Hematopoietic multipotent progenitor cell treated with erythropoietin and hydrocortisone succinate and interleukin-3 and kit ligand, for 17 days (in vitro differentiated cells): ENCODE measurements at places on chromosomes 2 and 18.

DNA sequence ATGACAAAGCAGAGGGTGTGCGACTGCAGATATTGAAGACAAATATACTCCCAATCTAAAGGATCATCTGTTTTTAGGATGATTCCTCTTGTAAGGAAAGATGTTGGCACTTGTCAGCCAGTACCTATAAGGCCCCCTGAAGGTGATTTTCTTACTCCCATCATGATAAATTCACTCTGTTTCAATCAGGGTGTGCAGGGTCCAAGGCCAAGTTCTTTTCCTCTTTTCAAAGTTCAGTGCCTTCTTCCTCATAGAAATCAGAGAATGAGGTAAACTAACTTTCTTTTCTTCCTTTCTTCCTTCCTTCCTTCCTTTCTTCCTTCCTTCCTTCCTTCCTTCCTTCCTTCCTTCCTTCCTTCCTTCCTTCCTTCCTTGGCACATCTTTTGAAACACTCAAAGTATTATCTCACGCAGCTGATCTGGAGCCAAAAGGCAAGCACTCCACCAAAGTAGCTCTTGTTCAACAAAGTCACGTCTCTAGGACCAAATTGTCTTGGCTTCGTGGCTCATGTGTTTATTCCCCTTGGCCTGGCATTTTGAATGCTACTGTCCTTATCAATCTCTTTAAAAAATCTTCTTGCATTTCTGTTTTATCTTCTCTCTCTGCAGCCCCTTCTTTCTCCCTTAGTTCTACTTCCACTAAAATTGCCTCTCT is 87.7 kb downstream of the DCC start:
- DNase-seq = no peak

DNA sequence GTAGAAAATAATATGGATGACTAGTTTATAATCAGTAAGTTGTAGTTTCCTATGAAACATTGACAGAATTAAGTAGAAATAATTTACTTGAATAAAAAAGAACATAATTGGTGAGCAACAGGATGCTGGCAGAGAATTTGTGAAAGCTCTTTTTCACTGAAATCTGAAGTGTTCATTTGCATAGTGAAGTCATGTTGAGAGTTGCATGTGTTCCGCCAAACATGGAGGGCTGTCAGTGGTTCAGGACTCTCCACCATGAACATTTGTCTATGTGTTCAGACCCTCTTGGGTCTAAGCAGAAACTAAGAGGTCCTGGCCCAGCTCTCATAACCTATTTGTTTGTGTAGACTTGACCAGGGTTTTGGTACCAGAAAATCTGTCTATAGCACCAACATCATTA is 182.5 kb upstream of the LINC00305 start:
- DNase-seq = no peak

- no peak for DNase-seq
Measured at GRCh38 chr2:100241236-100241635, 81.1 kb downstream of the LONRF2 start.

- no peak for DNase-seq
Measured at GRCh38 chr2:75497256-75497655, 63.5 kb downstream of the EVA1A start.

GRCh38 chr2:23029951-23030350 is 355.0 kb upstream of the KLHL29 start:
- DNase-seq = no peak

DNA sequence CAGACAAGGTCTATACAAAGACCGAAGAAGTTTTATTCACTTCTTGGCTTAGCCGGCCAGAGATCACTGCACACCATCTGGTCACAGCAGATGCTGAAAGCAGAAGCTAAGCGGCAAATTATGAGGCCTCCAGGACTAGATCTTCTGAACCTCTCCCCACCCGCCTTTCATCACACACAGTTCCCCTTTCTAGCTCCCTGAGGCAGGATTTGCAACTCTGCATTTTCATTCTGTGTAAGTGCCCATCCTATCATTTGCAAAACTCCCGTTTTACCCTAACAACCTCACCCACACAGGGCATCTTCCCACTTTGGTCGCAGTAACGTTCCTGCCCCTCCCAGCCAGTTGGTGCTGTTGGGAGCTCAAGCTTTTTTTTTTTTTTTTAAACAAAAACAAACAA is 3.1 kb upstream of the MOB1A start:
- DNase-seq = no peak

GRCh38 chr2:172640389-172640788 is 84.5 kb downstream of the PDK1 start:
- DNase-seq = no peak

- no peak for DNase-seq
Measured at GRCh38 chr2:121233486-121234110, 51.4 kb downstream of the TFCP2L1 start.

GRCh38 chr2:21279525-21279924 is 155.8 kb downstream of the TDRD15 start:
- no peak for DNase-seq

GRCh38 chr2:79660557-79660956 is 147.7 kb downstream of the CTNNA2 start:
- no peak for DNase-seq

- no peak for DNase-seq
Measured at GRCh38 chr2:85647823-85648526, 20.0 kb downstream of the SFTPB start.

DNA sequence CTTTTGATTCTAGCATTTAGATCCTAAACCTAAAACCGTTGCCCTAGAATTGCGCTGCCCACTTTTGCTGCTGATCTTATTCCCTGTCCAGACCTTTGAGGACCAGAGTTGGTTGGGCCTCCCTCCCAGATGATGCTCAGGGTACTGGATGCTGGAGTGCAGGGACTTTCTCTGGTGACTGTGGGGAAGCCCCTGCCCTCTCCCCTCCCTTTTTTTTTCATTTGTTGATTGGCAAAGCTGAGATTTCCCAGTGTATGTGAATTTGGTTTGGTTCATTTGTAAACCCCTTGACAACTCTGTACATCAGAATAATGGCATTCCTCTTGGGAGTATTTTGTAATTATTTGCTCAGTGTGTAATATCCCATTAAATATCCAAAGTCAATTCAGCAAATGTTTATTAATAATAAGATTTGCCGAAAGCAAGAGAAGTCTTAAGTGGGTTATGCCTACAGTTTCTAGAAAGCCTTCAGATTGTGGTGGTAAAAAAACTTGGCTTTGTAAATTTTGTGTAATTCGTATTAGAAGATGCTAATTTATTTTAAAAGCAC is 28.3 kb downstream of the RAB31 start:
- DNase-seq = no peak

DNA sequence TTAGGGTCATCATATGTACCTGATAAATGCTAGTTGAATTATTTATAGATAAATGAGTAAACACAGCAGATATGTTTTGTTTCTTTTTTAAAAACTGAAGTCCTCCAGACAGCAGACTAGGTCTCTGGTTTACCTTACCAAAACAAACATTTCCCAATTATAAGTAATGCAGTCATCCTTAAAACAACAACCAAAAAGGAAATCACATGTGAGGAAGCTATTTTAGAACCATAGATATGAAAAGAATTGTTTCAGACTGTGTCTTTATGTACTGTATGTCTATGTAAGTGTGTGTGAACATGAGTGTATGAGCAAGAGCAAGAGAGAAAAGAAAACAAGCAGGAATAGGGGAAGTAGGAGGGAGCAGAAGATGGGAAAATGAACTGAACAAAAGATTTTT is 441.0 kb downstream of the CPS1 start:
- no peak for DNase-seq

DNA sequence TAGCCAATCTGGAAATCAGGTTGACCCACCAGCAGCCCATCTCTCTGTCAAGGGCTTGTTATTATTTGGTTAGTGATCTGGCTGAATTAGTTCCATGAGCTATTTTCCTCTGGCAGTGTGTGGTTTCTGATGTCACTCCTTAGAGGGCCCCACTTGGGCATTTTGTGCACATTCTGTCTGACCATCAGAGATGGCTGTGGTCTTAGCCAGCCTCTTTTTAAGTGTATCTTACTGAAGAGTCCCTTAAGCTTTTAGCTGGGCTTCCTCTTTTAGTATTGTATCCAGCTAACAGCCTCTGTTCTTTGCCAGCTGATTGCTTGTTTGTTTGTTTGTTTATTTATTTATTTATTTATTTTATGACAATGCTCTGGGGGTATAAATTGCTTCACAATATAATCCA is 951.1 kb upstream of the CNTNAP5 start:
- no peak for DNase-seq

GRCh38 chr2:23695214-23695889 is 231.6 kb downstream of the ATAD2B start:
- no peak for DNase-seq

- no peak for DNase-seq
Measured at GRCh38 chr2:239257511-239257937, 143.3 kb downstream of the HDAC4 start.

- no peak for DNase-seq
Measured at GRCh38 chr18:67672716-67673115, 156.2 kb upstream of the DSEL start.

DNA sequence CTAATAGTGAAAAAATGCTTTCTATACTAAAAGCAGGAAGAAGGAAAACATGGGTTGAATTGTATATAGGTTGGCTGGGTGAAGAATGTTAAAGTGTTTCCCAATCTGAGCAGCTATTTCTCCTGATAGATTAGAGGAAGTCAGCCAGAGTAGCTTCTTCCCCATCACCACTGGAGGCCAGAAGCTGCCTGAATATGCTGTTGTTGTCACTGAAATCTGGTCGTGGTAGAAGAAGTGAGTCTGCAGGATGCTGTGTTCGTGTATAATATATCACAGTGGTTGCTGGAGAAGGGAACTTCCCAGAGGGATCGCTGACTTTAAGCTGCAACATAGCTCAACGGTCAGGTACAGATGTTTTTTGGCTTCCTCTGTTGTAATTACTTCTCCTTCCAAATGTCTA is 247.5 kb upstream of the LRATD1 start:
- no peak for DNase-seq

DNA sequence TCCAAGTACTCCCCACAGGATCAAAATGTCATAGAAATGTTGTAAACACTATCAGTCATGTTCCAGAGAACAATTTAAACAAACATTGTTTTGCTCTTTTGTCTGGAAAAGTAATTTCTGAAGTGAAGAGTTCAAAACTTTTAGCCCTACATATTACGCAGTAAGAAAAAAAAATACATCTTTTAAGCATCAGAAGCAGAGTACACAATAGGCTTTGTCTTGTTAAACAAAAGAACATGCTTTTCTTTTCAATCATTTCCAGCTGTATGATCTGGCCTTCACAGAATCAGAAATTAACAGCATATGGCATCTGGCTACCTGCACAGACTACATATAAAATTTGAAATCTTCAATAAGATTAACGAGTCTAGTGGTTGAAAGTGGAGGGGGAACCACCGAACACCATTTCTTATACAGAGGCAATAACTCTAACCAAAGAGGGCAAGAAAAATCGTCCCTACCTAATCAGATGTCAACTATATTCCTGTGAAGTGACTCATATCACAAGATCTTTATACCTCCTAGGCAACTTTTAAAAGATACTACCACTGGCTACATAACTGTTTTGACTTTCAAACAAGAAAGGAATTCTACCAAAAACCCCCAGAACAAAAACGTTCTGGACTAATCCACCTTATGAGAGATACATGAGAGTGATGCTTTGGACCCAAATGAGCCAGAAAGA is 149.3 kb downstream of the EXOC6B start:
- DNase-seq = no peak

- no peak for DNase-seq
Measured at GRCh38 chr2:227204452-227204851, 40.0 kb downstream of the COL4A3 start.

- no peak for DNase-seq
Measured at GRCh38 chr2:16633621-16634430, 31.8 kb downstream of the CYRIA start.

GRCh38 chr2:197416268-197416667 is 18.6 kb downstream of the SF3B1 start:
- no peak for DNase-seq

- no peak for DNase-seq
Measured at GRCh38 chr2:71483246-71483645, 29.9 kb downstream of the DYSF start.

DNA sequence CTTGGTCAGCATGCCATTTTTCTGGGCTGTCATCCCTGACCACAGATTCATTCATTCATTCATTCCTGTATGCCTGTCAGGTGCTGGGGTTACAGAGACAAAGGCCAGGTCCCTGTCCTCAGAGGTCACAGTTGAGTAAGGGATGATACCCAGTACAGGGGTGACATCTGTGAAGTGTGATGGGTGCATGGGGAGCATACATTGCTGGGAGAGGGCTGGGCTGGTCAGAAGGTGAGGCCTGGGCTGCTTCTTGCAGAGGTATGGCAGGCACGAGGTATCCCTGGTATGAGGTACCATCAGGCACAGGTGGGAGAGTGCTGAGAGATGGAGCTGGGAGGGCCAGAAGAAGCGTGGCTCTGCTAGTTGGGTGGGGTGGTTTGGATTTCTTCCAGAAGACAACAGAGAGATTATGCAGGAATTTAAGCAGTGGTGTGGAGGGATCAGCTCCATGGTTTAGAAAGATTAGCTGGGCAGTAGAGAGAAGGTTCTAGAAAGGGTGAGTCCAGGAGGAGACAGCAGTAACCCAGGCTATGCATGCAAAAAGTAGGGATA is 181.9 kb upstream of the HAAO start:
- DNase-seq = peak; percentile 13

- DNase-seq = no peak
Measured at GRCh38 chr2:25617948-25618646, 55.3 kb downstream of the DTNB start.

GRCh38 chr2:133624551-133624950 is 56.3 kb upstream of the NCKAP5 start:
- no peak for DNase-seq

- DNase-seq = no peak
Measured at GRCh38 chr2:69060938-69061501, 48.0 kb downstream of the ANTXR1 start.

GRCh38 chr2:124267794-124268193 is 242.7 kb downstream of the CNTNAP5 start:
- DNase-seq = no peak

GRCh38 chr18:755506-755905 is 43.1 kb upstream of the ENOSF1 start:
- DNase-seq = peak; percentile 34

DNA sequence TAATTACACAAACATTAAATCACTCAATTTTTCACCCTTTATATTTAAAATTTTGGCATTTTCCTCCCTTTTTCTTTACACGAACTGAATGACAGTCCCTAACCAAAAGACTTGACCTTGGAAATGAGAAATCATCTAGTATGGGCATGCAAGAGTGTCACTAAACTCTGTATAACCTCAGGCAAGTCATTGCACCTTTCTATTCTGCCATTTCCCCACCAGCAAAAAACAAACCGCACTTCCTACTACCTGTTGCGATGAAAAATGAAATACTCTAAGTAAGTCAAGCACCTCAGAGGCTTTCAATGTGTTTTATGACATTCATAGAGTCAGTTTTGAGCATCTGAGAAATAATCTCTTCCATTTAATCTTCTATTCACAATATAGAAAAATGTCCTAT is 44.1 kb downstream of the ANKRD44 start:
- no peak for DNase-seq

GRCh38 chr2:106109675-106110424 is 84.3 kb downstream of the UXS1 start:
- DNase-seq = no peak

GRCh38 chr2:110805894-110806452 is 73.6 kb downstream of the ACOXL start:
- no peak for DNase-seq
